ENCODE measurements at places on chromosomes 6 and 20. TPM values are rescaled to one million over a fixed set of nuclear protein-coding genes. Genes with fewer than 3 reads are reported as not detected.
A peak's percentile ranks its signal among the peaks of the same experiment; 100 is the strongest.

Gene TBX18
- polyA plus RNA-seq: 20.8 TPM

Gene KIZ
- 7.1 TPM for polyA plus RNA-seq

Gene LY6G6F
- polyA plus RNA-seq: not detected

Gene FGD2
- not detected for polyA plus RNA-seq

Gene CST4
- not detected for polyA plus RNA-seq

Gene PGBD1
- 4.1 TPM for polyA plus RNA-seq

Gene XKR7
- polyA plus RNA-seq: not detected

Gene KCNG1
- 12.3 TPM for polyA plus RNA-seq

Gene FKBP1C
- 1.2 TPM for polyA plus RNA-seq

Gene FANCE
- polyA plus RNA-seq: 3.1 TPM

Gene COL9A3
- 0.42 TPM for polyA plus RNA-seq

Gene SLC35F1
- 0.03 TPM for polyA plus RNA-seq

GRCh38 chr6:3918469-3918868, 69.3 kb downstream of the FAM50B start:
- no peak for DNase-seq

DNA sequence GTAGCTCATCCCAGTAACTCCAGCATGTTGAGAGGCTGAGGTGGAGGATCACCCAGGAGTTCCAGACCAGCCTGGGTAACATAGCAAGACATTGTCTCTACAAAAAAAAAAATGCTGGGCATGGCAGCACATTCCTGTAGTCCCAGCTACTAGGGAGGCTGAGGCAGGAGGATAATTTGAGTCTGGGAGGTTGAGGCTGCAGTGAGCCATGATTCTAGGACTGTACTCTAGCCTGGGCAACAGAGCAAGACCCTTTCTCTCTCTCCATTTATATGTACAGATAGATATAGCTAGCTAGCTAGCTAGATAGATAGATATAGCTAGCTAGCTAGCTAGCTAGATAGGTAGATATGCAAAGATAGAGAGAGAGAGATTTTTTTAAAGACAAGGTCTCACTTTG, 20.4 kb downstream of the ILRUN start:
- no peak for DNase-seq

DNA sequence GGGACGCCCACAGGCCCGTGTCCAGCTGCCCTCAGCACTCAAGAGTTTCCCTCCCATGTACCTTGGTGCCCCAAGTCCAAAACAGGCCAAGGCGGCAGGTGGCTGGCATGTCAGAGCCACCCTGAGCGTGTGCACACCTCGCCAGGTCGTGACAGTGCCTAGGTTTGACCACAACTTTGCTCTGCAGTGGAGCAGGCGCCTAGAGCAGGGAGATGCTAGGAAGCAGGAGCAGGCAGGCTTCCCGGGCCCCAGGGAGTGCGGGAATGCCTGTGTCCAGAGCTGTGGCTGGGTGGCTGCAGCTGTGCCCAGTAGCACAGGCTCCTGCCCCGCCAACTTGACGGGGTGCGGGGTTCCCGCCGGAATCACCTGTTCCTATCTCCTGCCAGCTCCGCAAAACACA, 380.8 kb upstream of the IMPG1 start:
- DNase-seq: no peak

DNA sequence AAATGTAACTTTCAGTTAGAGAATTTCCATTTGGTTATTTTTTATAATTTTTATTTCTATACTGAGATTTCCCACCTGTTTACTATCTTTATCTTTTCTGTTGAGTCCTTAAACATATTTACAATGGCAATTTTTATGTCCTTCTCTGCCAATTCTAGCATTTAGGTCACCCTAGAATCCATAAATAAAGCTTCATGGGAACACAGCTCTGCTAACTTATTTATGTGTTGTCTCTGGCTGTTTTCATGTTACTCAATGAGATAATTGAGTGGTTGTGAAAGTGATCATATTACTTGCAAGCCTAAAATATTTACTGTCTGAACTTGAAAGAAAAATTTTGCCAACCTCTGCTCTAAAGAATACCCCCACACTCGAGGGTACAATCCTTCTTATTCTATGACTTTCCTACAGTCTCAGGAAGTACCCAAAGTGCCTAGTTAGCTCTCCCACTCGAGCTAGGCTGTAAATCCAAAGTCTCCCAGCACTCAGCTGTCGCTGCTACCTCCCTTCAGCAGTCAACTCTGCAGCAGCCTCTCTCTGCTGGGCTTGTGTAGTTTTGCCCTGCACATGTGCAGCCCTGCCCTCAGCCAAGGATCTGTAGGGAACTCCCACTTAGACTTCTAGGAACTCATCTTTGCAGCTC, 53.5 kb upstream of the GCLC start:
- no peak for DNase-seq

DNA sequence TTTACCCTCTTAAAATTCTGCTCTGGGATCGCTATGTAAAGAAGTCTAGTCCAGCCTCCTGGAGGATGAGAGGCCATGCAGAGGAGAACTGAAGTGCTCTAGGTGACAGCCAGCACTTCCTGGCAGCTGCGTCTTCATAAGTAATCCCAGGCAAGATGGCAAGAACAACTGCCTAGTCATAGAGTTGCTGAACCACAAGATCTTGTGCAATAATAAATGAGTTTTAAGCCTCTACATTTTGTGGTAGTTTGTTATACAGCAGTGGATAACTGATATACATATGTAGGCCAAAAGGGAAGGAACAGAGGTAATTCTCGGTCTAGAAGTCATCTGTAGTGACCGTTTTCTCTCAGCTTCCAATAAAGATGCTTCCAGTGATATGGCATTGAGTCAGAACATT, 103.8 kb upstream of the FLRT3 start:
- no peak for DNase-seq

DNA sequence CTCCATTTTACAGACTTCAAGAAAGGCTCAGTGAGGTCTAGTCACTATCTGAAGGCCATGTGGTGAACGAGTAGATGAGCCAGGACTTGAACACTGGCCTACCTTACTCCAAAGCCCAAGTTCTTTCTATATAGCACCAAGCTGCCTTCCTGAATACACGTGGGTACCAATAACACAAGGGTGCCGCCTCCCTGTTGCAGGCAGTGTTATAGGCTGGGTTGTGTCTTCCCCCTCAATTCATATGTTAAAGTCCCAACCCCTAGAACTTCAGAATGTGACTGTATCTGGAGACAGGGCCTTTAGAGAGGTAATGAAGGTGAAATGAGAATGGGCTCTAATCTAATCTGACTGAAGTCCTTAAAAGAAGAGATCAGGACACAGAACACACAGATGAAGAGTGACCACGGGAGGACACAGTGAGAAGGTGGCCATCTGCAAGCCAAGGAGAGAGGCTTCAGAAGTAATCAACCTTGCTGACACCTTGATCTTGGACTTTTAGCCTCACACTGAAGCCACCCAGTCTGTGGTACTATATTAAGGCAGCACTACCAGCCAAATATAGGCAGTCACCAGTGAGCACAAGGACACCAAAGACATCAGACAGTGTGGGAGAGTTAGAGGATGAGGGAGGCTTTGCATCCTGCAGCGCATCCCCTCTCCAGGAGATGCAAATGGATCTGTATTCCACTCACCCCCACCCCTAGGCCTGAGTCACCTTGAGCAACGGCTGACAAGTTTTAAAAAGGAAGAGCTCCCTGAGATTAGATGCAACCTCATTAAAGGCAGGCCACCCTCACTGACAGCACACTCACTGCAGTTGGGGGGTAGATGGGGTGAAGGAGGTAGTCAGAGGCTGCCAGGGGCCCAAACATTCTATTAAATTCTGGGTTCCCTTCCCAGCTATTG, 40.9 kb upstream of the LYRM2 start:
- no peak for DNase-seq

DNA sequence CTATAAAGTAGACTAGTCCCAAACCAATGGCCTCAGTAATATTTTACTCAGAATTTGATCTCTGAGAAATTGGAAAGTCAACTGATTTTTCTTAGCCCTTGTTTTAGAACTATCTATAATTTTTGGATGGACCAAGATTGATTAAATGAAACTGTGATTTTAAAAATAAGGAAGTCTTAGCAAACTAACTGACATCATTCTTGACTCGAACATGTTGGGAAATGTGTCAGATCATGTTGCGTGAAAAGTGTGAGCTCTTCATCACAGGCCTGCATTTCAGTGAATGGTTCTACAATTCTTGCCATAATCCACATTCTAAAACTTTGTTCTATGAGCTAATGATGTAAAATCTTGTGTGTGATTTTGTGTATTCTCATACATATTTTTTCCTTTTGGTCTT, 11.0 kb downstream of the TNFAIP3 start:
- no peak for DNase-seq

DNA sequence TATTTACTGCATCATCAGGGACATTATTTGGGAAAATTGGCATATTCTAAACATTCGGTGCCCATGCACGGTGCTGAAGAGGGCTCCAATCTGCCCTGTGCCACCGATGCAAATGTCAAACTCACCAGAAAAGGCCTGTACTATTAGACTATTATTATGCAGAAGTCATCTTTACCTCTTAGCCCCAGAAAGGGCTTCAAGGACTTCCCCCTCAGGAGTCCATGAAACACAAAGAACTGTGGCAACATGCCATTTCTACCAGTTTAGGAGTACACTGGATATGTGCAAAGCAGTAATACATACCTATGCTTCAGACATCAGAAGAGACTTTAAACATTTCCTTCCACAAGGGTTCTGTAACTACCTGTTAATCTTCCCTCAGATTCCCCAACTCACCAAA, 8.6 kb downstream of the DIDO1 start:
- no peak for DNase-seq

DNA sequence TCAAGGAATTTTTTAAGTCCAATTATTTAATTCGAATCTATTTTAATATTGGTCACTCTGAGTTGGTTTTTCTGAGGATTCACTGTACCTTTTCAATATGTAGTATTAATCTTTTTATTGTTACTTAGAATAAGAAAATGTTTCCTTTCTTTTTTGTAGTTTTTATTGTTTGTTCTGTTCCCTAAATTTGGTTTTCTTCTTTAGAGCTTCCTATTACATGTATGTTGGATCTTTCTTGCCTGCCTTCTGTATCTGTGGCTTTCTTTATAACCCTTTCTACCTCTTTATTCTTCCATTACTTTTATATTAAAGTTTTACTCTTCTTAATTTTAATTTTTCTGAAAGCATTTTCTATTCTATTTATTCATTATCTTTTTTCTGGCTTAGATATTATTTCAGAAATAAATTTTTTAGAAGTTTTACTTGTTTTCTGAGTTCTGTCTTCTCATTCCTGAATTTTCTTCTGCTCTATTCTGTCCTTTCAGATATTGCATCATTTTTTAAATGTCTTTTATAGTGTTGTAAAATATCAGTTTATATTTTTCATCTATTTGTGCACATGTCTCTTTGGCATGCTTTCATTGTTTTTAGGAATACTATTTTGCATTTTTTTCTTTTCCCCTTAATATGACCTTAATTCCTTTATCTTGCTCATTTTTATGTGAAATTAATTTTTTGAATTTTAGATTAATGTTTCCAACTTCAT, 33.6 kb upstream of the UST start:
- no peak for DNase-seq

DNA sequence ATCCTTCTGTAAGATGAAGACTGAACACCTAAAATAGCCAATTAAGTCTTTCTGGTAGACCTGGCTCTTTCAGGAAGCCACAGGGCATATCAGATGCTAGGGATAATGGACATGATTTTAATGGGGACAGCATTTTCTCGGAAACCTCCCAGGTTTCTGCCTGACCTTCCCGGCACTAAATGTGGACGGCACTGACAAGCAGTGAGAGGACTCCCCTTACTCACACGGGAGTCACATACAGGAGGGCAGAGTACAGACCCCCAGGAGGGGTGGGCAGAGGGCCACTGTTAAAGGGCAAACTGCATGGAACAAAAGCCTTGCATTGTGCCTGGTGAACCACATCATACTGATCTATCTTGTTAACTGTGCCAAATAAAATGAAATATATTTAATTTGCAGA, 19.9 kb downstream of the PSMG4 start:
- DNase-seq: no peak

GRCh38 chr6:166678426-166678825, 51.4 kb upstream of the RPS6KA2 start:
- DNase-seq: peak; percentile 36

GRCh38 chr20:31476643-31477215, 1.6 kb downstream of the REM1 start:
- DNase-seq: no peak

- DNase-seq: no peak
Measured at GRCh38 chr6:161188547-161189465, 85.1 kb downstream of the AGPAT4 start.

DNA sequence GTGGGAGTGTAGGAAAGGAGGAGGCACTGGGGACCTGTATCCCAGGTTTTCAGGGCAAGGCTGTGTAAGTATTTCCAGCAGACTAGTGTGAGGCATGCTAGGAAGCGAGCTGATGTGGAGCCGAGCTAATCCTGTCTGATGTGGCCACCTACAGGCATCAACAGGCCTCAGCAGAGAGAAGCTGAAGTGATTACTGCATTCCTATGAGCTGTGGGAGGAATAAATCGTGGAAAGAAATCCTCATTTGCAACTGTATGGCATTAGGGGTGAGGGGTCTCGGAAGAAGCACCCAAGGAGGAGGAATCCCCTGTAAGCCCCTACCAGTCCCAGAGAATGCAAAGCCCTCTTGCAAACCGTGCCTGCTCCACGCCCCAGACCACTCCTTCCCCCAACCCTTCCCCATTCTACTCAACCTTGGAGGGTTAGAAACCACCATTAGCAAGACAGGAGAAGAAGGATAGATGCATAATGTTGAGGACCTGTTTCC, 41.6 kb downstream of the C6orf15 start:
- peak; percentile 47 for DNase-seq

- no peak for DNase-seq
Measured at GRCh38 chr6:105805501-105806023, 280.6 kb upstream of the PRDM1 start.

DNA sequence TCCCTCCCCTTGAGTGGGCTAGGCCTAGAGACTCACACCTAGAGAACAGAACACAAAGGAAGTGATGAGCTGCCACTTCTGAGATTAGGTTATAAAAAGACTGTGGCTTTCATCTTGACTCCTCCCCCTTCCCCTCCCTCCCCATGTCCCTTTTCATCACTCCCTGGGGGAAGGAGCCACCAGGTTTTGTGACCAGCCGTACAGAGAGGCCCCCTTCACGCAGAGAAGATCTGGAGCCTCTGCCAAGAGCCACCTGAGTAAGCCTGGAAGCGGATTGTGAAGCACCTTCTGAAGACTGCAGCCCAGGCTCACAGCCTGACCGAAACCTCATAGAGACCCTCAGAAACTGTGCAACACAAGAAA, 118.4 kb upstream of the NXT1 start:
- no peak for DNase-seq
